ENCODE measurements at places on chromosomes 3 and 15.

DNA sequence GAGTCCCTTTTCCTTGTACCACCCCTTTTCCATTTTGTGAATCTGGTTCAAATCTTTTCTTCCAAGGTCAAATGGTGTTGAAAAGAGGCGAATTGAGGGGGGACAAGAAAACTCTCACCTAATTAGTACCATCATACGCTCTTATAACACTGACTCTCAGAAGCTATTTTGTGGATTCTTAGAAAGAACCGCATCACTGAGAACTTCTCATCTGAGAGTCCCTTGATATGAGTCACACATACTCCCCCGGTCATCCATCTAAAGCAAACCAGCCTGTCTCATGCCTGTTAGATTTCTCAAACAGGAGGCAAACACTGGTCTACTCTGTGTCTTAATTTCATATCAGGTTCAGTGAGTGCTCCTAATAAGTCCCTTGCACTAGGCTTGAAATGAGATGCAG is 76.5 kb upstream of the SPRED1 start:
- DNase-seq = peak; percentile 60

GRCh38 chr3:183193762-183194689 is 31.5 kb upstream of the LAMP3 start:
- no peak for DNase-seq

GRCh38 chr3:167780214-167780883 is 44.8 kb downstream of the SERPINI1 start:
- no peak for DNase-seq

DNA sequence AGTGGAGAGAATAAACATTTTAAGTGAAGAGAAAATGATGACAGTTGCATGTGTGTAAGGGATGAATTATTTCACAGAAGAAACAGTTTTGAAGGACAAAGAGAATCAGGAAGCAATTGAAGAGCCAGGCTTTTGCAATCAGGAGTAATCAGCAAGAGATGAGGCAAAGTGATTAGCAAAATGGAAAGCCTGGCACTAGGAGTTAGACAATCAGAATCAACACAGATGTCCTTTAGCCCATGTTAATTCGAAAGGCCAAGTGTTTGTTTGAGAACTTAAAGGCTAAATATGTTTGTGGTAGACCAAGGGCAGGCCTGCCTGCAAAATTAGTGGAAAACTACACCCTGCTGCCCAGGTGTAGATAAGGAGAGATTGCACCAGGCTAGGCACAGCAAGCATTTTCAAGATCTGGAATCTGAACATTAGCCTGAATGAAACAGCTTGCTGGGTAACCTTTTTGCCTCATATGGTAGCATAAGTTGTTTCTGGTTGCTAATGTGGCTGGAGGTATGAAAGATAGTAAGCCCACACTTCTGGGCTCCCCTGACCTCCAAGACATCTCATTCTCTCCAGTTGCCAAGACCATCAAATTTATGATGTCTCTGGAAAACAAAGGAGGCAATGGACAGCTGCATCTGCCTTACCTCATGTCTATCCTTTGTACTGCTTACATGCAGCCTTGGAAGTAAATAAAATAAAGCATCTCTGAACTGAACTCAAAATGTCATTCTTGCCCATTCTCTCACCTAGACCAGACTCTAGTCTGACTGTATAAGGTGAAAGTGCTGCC is 22.0 kb upstream of the LEKR1 start:
- no peak for DNase-seq

DNA sequence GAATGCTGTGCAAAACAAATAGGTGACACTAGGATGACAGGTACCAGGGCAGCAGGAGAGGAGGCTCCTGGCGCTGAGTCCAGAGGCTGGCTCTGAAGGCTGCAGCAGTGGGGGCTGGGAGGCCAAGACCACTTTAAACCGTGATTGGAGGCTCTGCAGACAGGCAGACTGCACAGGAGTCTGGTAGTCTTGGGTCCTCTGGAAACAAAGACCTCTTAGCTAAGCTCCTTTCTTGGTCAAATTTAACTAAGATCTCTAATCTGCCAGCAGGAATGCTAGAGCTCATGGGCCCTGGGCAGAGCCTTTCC is 4.4 kb upstream of the MUSTN1 start:
- no peak for DNase-seq

DNA sequence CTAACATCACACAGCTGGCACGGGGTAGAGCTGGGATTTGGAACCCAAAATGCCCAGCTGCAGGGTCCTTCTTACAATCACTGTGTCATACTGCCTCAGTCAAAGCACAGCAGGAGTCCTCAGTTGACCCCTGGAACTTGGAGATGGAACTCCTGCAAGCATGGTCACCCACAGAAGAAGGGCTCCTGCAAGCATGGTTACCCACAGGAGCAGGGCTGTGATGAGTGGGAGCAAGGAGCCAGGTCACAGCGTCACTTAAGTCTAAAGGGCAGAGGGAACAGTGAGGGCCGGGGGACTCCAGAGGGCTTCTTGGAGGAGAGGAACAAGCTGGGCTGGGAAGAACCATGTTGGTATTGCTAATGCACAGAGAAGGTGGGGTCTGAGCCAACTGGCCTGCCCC is 24.9 kb downstream of the CCDC33 start:
- no peak for DNase-seq

- no peak for DNase-seq
These were observed 3.7 kb upstream of the ANKUB1 start for GRCh38 chr3:149796026-149796425.

- DNase-seq = peak; percentile 95
These were observed 16.4 kb upstream of the ZNF609 start for GRCh38 chr15:64443747-64444621.

Measured in NCI-H226 (cell line).